ENCODE measurements at places on chromosomes 5 and 9.

- DNase-seq, result no peak
Measured at GRCh38 chr5:44911501-44911900, 102.8 kb downstream of the MRPS30 start.

DNA sequence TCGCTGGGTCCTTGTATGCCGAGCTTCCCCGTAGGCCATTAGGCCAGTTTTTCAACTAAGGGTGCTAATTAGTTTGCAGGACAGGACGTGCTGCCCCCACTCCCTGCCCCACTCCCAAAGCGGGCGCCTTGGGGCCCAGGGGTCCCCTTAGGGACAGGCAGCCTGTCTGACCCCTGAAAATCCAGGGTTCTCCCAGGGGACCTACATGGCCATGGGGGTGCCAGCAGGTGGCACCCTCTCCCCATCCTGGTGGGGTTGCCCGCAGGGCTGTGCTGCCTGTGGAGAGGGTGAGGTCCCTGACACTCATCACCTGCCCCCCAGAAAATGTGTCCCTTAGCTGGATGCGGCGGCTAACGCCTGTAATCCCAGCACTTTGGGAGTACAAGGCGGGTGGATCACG, 8.5 kb upstream of the CCDC187 start:
- no peak for DNase-seq

GRCh38 chr9:128091571-128091970, 23.5 kb downstream of the SLC25A25 start:
- no peak for DNase-seq

DNA sequence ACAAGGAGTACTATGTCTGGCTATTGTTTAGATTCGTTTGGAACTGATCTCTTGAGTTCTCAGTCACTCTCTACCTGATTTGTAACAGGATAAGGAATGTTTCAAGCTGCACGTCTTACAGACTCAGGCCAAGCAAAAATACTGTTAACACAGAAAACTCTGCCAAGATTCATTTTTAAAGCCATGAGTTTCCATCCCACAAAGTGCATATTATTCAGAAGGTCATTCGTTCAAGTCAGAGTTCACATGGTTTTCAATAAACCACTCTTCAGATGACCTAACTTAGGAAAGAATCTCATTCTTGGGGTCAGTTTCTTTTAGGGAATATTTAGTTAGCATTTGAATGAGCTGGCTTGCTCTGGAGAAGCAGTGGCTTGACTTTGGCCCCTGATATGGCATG, 49.3 kb downstream of the F2R start:
- no peak for DNase-seq

- no peak for DNase-seq
Measured at GRCh38 chr9:115234094-115234493, 116.1 kb upstream of the TNC start.
